CD4-positive, alpha-beta T cell (primary cell): ENCODE measurements at places on chromosomes 12 and 14. TPM values are rescaled to one million over a fixed set of nuclear protein-coding genes. Genes with fewer than 3 reads are reported as not detected.

DNA sequence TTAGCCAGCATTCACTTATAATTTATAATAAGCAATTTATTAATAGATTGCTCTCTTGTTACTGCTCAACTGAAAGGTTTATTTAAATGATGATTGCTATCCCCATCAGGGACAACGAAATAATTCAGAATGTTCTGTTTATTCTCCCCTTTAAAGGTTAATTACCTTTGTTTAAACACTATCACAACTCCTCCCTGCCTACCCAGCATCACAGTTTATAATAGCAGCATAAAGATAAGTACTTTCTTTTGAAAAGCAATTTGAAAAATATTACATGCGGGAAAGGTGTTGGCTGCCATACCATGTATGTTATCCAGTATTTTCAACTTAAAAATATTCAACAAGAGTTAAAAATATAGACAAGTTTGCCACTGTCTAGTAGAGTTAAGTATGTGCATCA, 30.6 kb downstream of the SCAF11 start:
- no peak overlapping the region for H3K27ac ChIP-seq
- no peaks in the 10 kb centered on the region for H3K27me3 ChIP-seq
- H3K4me3 ChIP-seq, result no peak overlapping the region
- peaks cover 38% of the 10 kb centered on the region for H3K36me3 ChIP-seq
- no peaks in the 10 kb centered on the region for H3K4me1 ChIP-seq

DNA sequence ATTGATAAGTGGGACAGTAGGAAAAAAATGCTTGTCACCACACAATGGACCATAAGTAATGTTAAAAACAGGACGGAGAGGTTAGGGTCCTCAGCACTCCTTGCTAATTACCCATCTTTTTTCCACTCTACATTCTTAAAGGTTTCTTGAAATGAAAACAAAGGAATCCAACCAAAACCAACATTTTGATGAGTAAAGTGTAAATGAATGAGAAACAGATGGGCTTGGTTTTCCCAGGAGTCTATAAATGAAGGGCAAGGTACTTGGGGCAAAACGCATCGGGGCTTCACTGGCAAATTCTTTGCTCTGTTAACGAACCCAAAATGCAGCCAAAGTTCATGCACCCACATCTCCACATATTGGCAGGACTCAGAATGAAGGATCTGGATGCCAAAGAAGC, 129.2 kb upstream of the BMP4 start:
- no peaks in the 10 kb centered on the region for H3K4me1 ChIP-seq
- DNase-seq, result no peak
- H3K27ac ChIP-seq, result no peak overlapping the region
- H3K27me3 ChIP-seq, result no peaks in the 10 kb centered on the region
- no peak overlapping the region for H3K4me3 ChIP-seq
- H3K36me3 ChIP-seq, result no peaks in the 10 kb centered on the region

- no peaks in the 10 kb centered on the region for H3K4me1 ChIP-seq
- no peak overlapping the region for H3K27ac ChIP-seq
- H3K36me3 ChIP-seq, result no peaks in the 10 kb centered on the region
- no peak for DNase-seq
Observed at GRCh38 chr12:105892362-105892910, 246.3 kb downstream of the NUAK1 start.

GRCh38 chr12:5901416-5901815, 43.6 kb downstream of the ANO2 start:
- H3K4me3 ChIP-seq, result no peak overlapping the region
- H3K4me1 ChIP-seq, result no peaks in the 10 kb centered on the region
- no peaks in the 10 kb centered on the region for H3K36me3 ChIP-seq

The WNT1 gene
- total RNA-seq, result 2.7 TPM

The SMCO3 gene
- not detected for total RNA-seq

- H3K27ac ChIP-seq, result no peak overlapping the region
- no peak overlapping the region for H3K4me3 ChIP-seq
- peaks cover 29% of the 10 kb centered on the region for H3K4me1 ChIP-seq
- no peaks in the 10 kb centered on the region for H3K27me3 ChIP-seq
- DNase-seq, result no peak
Observed at GRCh38 chr12:96486751-96487613, 2.4 kb upstream of the CFAP54 start.

- no peak overlapping the region for H3K4me3 ChIP-seq
- no peak for DNase-seq
- H3K27ac ChIP-seq, result no peak overlapping the region
- H3K4me1 ChIP-seq, result peaks cover 14% of the 10 kb centered on the region
- H3K27me3 ChIP-seq, result peaks cover 5% of the 10 kb centered on the region
Observed at GRCh38 chr12:49533331-49533730, 5.5 kb upstream of the KCNH3 start.

- H3K27ac ChIP-seq, result no peak overlapping the region
- H3K27me3 ChIP-seq, result no peaks in the 10 kb centered on the region
- H3K4me3 ChIP-seq, result no peak overlapping the region
- H3K4me1 ChIP-seq, result no peaks in the 10 kb centered on the region
- no peaks in the 10 kb centered on the region for H3K36me3 ChIP-seq
Observed at GRCh38 chr14:90545382-90545781, 148.6 kb downstream of the CALM1 start.

The ASIC1 gene
- 2.8 TPM for total RNA-seq

- no peak overlapping the region for H3K27ac ChIP-seq
- H3K27me3 ChIP-seq, result no peaks in the 10 kb centered on the region
- peaks cover 32% of the 10 kb centered on the region for H3K4me1 ChIP-seq
- no peak for DNase-seq
Observed at GRCh38 chr14:68295316-68295816, 475.8 kb downstream of the RAD51B start.

- no peak for DNase-seq
- peaks cover 24% of the 10 kb centered on the region for H3K4me1 ChIP-seq
- peak overlapping the region; percentile 96 for H3K4me3 ChIP-seq
- H3K27ac ChIP-seq, result peak overlapping the region; percentile 100
- no peaks in the 10 kb centered on the region for H3K27me3 ChIP-seq
- peaks cover 22% of the 10 kb centered on the region for H3K36me3 ChIP-seq
Observed at GRCh38 chr14:34872822-34873588, 2.2 kb downstream of the BAZ1A start.

GRCh38 chr14:106436310-106436905, 910.0 kb downstream of the TMEM121 start:
- peak; percentile 57 for DNase-seq
- H3K27me3 ChIP-seq, result no peaks in the 10 kb centered on the region
- H3K4me3 ChIP-seq, result no peak overlapping the region
- H3K4me1 ChIP-seq, result no peaks in the 10 kb centered on the region

GRCh38 chr12:9699898-9700605, 30.5 kb downstream of the CLEC2D start:
- H3K36me3 ChIP-seq, result peaks cover 17% of the 10 kb centered on the region
- H3K4me1 ChIP-seq, result peaks cover 20% of the 10 kb centered on the region
- DNase-seq, result no peak

DNA sequence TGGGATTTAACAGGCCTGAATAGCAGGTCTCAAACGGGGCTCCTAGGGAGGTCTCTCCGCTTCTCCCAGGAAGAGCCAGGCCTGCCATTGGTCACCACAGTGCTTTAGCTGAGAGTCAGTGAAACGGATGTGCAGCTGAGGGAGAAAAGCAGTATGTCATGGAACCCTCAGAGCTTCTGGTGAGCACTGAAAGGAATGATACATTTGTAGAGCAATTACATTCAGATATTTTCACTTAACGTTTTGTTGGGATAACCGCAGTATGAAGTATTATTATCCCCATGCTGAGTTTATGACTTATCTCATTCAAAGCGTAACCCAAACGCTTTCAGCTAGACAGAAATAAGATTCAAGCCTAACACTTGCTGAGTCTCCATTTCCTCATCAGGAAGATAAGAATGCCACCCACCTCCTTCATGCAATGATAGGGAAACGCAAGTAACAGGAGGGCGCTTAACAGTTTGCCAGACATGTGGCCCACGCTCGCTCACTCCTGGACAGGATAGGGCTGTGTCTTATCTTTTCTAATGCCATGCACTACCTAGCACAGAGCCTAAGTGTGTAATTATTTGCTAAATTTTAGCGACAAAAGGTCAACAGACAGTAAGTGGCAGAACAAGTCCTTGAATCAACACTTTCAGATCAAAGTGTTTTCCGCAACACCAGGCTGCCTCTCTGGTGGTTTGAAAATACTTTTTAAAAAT, 28.2 kb downstream of the DAD1 start:
- no peak for DNase-seq
- H3K36me3 ChIP-seq, result peaks cover 14% of the 10 kb centered on the region
- H3K4me3 ChIP-seq, result no peak overlapping the region
- no peaks in the 10 kb centered on the region for H3K27me3 ChIP-seq
- peak overlapping the region; percentile 79 for H3K27ac ChIP-seq

DNA sequence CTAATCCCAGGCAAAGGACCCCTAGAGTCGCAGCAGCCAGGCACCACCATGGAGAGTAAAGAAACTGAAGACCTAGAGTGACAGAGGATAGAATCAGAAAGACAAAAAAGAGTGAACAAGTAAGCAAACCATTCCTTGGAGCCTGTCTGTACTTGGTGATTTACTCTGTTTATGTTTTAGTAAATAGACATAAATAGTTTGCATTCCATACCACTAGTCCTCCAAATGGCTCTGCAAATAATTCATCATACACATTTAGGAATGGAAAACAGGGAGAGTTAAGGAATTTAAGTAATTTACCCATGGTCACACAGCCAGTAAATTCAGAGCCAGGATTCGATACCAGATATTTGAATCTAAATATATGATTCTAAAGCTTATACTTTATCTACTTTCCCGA, 2.8 kb downstream of the OLR1 start:
- H3K27ac ChIP-seq, result no peak overlapping the region
- DNase-seq, result no peak
- no peaks in the 10 kb centered on the region for H3K36me3 ChIP-seq

GRCh38 chr12:11718768-11719253, 69.3 kb downstream of the ETV6 start:
- peaks cover 15% of the 10 kb centered on the region for H3K4me1 ChIP-seq
- no peak overlapping the region for H3K4me3 ChIP-seq

DNA sequence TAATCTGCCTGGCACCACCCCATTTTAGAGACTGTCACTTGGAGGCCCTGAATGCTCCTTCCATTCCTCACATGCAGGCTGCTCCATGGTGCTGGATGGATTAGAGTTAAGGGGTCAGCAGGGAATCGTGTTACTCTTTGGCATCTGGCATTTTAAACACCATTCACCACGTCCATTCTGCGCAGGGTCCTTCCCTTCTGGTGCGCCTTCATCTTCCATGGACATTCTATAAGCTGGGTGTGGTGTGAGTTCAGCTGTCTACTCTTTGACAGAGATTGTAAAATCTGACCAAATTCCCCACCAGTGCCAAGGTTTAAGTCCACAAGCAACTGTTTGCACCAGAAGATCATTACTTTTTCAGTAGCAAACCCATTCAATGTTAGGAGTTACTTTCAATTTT, 47.8 kb downstream of the GIT2 start:
- peaks cover 20% of the 10 kb centered on the region for H3K4me1 ChIP-seq
- no peak overlapping the region for H3K4me3 ChIP-seq
- DNase-seq, result no peak
- H3K27me3 ChIP-seq, result no peaks in the 10 kb centered on the region

DNA sequence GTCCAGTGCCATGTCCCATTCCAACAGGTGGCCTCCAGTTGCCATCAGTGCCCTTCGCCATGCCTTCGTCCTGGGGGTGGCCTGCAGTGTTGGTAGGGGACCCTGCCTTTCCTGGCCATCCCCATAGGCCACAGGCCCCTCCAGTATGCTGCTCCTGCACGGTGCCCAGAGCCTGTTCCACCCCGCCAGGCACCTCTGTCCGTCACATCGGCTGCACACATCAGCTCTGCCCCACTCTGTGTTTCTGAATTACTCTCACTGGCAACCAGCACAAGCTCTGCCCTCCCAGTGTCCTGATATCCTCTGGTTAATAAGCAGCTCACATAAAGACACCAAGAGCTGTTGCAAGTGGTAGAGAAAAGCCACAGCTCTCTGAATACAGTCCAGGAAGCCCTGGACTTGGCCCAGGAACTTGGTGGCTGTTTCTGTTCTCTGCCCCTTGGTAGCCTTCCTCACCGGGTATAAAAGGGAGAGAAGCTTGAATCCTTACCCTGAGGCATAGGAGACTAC, 31.3 kb upstream of the ATP2A2 start:
- H3K36me3 ChIP-seq, result no peaks in the 10 kb centered on the region
- no peak overlapping the region for H3K4me3 ChIP-seq
- H3K27ac ChIP-seq, result no peak overlapping the region
- H3K27me3 ChIP-seq, result no peaks in the 10 kb centered on the region
- no peak for DNase-seq

GRCh38 chr12:111359231-111359913, 9.5 kb downstream of the PHETA1 start:
- no peak overlapping the region for H3K4me3 ChIP-seq
- H3K4me1 ChIP-seq, result peaks cover 5% of the 10 kb centered on the region
